ENCODE measurements at places on chromosomes 5 and 9.

- no peak for DNase-seq
Measured at GRCh38 chr5:181255276-181255675, 5.7 kb downstream of the TRIM52 start.

DNA sequence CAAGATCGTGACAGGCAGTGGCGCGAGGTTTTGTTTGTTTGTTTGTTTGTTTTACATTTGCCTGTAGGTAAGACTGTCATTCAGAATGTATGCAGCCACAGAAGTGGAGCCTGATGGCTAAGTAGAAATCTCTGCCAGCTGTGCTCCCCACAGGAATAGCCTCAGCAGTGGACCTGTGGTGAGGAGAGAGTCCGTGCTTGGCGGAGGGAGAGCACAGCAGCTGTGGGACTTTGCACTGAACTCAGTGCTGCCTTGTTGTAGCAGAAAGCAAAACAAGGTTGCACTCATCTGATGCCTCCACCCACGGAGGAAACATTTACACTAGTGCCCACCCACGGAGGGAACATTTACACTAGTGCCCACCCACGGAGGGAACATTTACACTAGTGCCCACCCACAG, 4.4 kb upstream of the ZNF782 start:
- DNase-seq = no peak

- no peak for DNase-seq
Measured at GRCh38 chr5:28296254-28297013, 1258.0 kb upstream of the CDH9 start.

- no peak for DNase-seq
Measured at GRCh38 chr9:29548436-29548835, 1975.2 kb upstream of the C9orf72 start.

GRCh38 chr5:76813982-76814562, 4.8 kb upstream of the F2RL1 start:
- no peak for DNase-seq

DNA sequence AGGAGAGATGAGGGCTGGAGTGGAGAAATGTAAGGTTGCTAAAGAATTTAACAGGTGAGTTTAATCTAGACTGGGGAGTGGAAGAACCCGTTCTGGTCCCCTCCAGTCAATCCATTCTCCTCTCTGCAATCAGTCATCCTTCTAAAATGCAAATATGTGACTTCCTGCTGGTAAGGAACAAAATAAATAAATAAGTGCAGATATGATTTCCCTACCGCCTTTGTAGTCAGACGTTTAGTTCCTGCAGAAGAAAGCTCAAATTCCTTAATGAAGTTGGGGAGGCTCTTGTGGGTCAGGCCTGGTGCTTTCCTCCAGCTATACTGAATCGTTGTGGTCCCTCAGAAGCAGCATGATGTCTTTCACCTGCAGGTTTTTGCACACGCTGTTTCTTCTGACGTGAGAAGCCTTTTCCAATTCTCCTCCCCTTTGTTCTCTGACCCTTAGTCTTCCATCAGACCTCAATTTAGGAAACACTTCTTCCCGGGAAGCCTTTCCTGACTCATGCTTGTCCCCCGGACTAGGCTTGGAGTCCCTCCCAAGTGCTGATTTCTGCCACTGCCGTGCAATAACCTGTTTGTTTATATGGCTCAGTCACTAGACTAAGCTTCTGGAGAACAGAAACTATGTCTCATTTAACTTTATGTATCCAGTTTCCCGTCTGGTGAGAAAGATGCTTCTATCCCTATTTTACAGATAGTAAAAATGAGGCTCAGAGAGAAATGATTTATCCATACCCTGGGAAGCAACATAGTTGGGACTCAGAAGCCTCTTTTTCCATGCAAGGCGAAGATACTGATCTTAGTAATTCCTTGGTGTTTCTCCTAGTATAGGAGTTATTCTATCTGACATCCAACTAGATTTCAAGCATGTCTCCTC, 1.3 kb downstream of the ATP6V1G1 start:
- DNase-seq = no peak

- DNase-seq = no peak
Measured at GRCh38 chr9:19049917-19050636, 850 bp downstream of the RRAGA start.

DNA sequence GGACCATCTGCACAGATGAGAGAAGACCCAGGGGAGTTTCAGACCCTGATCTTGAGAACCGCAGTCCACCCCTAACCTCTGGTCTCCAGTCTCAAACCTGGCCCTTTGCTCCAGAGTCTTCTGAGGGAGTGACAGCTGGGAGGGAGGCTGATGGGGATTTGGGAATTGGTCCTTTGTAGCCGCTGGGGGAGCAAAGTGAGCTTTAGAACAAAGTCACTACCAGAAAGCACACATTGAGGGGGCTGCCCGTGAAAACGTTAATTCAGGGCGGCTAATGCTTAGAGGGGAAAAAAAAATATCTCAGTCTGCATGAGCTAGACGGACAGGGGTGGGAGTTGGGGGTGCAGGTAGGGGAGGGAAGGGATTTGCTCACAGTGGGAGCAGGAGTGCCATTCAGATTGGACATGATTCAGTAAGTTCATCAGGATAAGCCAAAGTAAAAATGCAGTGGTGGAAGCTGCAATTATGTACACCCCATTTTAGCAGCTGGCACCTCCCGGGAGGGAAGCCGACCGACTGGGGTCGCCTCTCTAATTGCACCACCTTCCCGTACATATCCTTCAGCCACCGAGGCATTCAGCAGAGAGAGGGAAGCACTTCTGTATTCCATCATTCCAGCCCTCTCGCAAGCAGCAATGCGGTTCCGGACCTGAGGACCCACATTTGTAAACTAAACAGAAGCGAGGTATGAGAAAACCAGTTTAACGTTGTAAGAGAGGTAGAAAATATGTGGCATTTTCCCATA, 123.4 kb upstream of the RETREG1 start:
- no peak for DNase-seq

- DNase-seq = no peak
Measured at GRCh38 chr5:169954786-169955185, 25.5 kb downstream of the INSYN2B start.

DNA sequence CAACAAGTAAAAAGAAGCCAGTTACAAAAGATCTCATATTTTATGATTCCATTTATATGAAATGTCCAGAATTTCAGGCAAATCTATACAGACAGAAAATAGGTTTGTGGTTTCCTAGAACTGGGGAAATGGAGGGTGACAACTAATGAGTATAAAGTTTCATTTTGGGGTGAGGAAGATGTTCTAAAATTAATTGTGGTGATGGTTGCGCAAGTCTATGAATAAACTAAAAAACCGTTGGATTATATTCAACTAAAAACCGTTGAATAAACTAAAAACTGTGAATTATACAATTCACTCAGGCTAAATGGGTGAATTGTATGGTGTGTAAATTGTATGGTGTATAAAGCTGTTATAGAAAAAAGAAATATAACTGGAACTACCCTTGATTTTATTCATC, 47.6 kb downstream of the ADAMTS6 start:
- DNase-seq = no peak

DNA sequence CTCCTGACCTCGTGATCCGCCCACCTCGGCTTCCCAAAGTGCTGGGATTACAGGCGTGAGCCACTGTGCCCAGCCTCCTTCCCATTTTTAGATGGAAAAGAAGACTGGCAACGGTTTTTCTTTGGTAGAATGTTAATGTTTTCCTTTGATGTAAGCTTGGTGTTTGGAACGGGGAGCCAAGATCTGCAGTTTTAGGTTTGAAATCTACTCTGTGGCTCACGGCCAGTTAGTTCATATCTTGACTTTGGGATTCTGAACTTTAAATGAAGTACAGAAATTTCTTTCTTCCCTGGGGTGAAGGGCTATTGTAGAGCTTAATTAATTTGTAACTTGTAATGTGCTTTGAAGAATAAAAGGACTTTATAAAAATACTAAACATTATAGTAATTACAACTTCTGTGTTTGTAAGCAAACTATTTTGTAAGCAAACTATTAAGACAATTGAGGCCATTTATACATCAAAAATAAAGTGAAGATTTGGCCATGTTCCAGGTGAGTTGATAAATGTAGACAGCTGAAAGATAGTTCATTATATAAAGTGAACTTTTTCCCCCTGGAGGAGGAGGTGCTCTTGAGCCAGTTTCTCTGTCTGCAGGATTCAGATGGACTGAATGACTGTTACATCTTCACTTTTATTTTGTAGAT, 117.1 kb upstream of the TUT7 start:
- DNase-seq = no peak

DNA sequence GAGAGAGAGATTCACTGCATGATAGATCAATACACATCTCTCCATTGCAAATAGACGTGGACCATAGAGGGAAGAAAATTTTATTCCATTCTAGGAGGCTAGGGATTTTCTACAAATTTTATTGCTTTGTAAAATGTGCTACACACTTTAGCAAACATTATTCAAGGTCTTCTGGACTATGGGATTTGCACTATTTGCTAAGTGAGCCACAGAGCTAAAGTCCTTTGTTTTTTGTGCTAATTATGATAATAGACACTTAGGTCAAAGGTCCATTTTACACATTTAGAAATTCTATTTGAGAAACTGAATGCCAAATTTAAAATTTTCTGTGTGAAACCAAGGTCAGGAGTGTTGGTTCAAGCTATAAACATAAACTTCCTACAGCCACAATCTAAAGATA, 672.3 kb downstream of the LRRC70 start:
- no peak for DNase-seq

- no peak for DNase-seq
Measured at GRCh38 chr5:113205807-113206206, 229.0 kb downstream of the TSSK1B start.

- no peak for DNase-seq
Measured at GRCh38 chr9:137295849-137296669, 6.0 kb downstream of the NRARP start.

DNA sequence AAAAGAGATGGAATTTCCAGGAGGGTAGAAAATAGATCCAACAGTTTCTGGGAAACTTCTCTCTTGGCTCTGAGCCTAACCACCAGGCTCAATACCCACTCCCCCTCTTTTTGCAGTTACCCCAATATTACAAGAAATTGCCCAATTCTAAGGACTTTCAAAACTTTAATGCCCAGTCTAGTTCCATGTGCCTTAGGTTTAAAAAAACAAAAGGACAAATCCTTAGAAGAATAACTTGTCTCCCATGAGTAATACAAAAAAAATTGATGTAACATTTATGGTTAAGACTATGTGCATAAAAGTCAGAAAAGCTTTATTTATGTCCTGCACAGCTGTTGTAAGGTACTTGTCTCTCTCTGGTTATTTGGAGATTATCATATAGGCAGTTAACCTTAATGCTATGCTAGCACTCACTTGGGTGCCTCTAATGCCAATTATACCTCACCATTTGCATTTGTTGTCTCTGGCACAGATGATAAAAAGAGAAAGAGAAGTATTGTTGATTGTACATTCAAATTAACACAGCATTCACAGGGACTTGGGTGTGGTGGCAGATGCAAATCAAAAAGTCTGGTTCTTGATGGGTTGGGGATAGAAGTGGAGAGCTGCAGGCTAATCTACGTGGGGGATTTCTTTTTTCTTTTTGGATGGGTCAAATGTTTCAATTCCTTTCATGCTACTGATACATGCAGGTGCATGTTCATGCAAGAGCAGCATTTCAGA, 159.4 kb downstream of the PIK3R1 start:
- no peak for DNase-seq

DNA sequence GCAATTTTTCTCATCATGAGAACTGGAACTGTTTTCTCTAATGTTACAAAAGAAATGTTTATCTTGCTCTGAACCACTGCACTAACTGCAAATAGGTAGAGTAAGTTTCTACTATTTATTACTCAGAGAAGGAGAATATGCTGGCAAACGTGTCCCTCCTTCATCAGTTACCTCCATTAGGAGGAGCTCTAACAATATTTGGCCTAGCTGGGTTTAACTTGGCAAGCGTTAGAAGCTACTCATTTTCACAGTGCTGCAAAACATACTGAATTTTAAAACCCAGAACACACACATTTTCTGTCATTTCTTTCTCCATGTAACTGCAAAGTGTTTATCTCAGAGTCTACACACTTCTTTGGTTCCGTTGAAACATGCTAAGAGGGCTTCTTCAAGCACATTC, 101.0 kb upstream of the GABRG2 start:
- no peak for DNase-seq

DNA sequence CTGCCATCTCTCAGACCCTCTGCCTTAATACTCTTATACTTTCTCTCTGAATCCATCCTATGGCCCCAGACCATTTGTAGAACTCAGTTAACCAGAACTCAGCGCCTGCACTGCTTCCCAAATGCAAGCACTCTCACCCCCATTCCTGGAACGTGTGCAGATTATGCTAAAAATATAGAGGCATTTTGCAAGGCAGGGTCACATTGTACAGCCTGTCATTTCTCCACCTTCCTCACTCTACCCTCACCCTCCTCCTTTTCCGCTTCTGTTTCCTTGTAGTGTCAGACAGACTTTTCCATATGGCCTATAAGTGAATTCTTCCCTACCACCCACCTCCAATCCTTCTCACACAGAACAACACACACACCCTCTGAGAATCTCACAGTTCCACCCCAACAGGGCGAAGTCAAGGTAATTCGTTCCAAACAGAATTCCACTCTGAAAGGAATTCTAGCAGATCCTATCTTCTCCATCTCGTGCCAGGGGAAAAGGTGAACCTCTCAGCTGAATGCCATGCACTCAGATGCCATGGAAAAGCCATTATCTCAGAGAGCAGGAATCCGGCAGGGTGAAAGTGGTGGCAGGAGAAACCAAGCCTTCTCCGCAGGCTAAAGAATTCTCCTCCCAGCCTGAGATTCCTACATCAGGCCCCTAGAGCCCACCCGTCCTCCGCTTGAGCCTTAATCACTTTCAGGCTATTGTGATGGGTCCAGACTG, 25.3 kb downstream of the GGTA1 start:
- no peak for DNase-seq

GRCh38 chr5:135395451-135395850, 3.6 kb downstream of the MACROH2A1 start:
- DNase-seq = no peak

DNA sequence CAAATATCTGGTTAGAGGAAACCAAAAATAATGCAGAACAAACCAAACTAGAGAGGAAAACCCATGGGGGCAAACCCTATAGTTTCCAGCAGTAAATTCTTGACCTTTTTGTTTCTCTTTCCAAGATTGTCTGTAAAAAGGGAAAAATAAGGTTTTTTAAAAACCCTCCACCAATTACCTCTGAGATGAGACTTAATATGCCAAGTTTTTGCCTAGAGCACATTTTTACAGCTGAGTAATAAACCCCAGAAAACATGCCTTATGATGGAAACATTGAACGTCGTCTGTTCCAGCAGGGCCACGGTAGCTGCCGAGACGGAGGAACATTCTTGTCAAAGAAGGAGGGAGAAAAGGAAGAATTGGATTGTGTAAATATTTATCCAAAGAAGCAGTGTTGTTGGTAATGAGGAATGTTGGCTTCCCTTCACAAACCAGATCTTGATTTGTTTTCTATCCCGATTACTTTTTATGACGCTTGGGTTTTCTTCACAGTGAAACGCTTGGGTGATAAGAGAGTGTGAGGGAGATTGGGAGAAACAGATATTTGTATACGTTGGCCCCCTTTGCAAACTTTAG, 17.3 kb upstream of the MSX2 start:
- DNase-seq = no peak
